Renal cortical epithelial cell (primary cell): ENCODE measurements at places on chromosomes 11 and 22. TPM values are rescaled to one million over a fixed set of nuclear protein-coding genes. Genes with fewer than 3 reads are reported as not detected.

TMEM151A gene
- 0.10 TPM in 1 of 2 replicates, not detected in the other for total RNA-seq

GRCh38 chr11:45394294-45395085, 108.3 kb upstream of the SYT13 start:
- no peak for DNase-seq

GRCh38 chr22:48277868-48278581, 1515.6 kb downstream of the TBC1D22A start:
- DNase-seq = no peak

- no peak for DNase-seq
Observed at GRCh38 chr11:103619938-103620337, 416.5 kb upstream of the DDI1 start.

DNA sequence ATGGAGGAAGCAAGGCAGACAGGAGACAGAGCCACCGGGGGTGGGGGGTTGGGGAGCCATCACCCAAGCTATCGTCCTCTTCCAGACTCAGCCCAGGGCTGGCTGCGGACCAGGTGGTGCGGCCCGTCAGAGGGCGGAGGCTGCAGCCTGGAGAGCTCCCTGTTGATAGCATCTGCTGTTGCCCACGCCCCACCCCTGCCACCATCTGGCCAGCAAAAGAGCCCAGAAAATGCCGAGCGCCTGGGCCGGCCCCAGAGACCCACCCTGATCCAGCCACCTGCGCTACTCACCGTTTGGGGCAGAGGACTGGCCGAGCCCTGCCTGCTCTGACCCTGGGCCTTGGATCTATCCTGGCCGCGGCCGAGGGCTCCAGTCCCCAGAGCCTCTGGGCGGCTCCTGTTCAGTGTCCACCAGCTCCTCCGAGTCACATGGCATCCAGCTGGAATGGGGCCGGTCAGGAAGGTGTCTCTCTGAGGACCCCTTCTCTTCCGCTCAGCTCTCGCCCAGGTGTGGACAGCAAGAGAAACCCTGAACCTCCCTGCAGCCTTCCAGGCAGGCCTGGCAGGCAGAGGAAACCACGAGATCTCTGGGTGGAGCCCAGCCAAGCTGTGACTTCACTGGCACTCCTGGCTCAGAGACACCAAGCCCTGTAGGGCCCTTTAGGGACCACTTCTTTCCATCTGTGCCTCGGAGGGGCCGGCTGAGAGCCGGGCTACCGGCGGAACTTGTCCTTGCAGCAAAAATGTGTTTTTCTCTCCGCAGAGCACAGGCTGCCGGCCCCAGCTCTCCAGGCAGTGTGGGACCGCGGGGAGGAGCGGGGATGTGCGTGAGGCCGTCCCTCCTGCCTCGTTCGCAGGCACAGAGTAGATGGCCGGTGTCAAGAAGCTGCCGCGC, at the start of gene MRGPRE:
MRGPRE (minus strand) TSS at position 567 of the 894 bp plus-strand sequence. CDS start 3,618 bp downstream, outside the sequence.
- DNase-seq = no peak
